A549 (cell line): ENCODE measurements at places on chromosomes 7 and 10.

DNA sequence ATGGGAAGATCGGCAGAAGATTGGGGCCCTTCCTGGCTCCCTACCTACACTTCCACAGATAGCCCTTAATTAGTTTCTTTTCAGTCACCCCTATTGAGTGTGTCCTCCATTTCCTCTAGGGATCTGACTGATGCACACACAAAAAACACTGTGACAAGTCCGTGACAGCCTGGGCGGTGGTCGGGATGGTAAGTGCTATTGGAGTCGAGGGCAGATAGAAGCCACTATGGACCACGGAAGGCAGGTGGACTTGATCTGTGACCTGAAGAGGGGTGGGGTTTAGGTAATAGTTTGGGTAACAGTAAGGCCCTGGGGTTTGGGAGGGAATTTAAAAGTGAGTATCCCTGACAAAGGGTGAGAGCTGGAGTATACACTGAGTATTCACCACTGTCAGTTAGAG is 53.0 kb downstream of the PDK4 start:
- DNase-seq: no peak

DNA sequence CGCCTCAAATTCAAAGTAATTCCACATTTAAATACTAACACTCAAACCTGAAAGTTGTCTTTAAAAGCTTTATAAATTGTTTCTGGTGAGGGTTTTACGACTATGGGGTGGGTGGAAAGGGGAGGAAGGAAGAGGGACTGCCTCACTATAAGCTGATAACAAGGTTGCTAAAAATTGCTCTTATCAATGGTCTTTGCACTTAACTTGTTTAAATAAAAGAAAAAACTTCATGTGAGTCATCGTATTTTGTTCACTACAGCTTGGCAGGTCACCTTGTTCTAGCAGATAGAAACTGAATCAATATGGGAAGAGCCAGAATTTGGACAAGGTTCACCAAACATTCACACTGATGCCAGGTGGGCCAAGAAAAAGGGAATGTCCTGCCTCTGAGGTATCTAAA is 129.2 kb downstream of the TES start:
- no peak for DNase-seq

- DNase-seq: no peak
Measured at GRCh38 chr7:33788531-33788930, 116.8 kb upstream of the BMPER start.

DNA sequence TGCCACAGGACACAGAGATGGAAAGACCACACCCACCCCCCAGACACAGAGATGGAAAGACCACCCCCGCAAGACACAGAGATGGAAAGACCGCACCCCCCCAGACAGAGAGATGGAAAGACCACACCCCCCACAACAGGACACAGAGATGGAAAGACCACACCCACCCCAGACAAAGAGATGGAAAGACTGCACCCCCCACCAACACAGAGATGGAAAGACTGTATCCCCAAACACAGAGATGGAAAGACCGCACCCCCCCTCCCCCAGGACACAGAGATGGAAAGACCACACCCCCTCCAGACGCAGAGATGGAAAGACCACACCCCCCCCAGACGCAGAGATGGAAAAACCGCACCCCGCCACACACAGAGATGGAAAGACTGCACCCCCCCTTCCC is 8.0 kb downstream of the ZNF511 start:
- no peak for DNase-seq

DNA sequence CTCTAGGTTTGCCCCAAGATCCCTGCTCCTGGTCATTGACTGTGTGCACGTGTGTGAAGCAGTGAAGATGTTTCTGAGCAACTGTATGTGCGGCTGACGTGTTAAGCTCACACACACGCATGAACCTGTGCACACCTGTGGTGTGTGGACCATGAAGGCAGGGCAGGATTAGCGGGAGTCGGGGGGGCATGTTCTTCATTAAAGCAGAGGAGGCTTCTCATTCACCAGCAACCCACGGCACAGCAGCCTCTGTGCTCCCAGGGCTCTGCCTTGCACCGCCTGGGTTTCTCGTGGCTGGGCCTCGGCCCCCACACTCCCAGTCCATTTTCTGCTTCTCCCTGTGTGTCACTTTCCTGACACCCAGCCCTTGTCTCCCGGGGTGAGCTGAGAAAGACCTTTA is 824 bp upstream of the TACR2 start:
- DNase-seq: no peak

DNA sequence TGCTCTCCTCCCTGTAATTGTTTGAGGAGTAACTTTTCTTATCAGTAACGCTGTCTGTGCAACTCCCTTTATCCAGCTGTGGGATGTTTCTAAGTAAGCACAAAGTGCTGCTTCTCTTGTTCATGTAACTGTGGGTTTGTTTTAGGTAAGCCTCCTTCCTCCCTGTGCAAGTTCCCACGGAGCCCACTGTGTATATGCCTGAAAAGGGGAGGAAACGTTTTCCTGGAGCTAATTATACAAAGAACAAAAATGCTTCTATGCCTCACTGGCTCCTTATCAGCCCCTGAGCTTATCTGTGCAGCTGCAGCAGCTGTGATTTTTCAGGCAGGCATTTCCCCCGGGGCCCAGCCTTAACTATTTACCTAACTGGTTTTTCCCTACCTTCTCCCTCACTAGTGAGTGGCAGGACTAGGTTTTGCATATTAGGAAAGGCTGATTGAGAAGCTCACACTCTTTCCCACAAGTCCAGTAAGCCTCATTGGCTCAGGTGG is 593.4 kb upstream of the GHITM start:
- DNase-seq: no peak

- no peak for DNase-seq
Measured at GRCh38 chr10:121788717-121789116, 139.1 kb downstream of the ATE1 start.

- DNase-seq: peak; percentile 81
Measured at GRCh38 chr10:13074563-13075451, 25.2 kb upstream of the OPTN start.

- DNase-seq: no peak
Measured at GRCh38 chr10:119241066-119241465, 33.7 kb downstream of the GRK5 start.

- DNase-seq: no peak
Measured at GRCh38 chr10:49744924-49745605, 17.1 kb downstream of the OGDHL start.

DNA sequence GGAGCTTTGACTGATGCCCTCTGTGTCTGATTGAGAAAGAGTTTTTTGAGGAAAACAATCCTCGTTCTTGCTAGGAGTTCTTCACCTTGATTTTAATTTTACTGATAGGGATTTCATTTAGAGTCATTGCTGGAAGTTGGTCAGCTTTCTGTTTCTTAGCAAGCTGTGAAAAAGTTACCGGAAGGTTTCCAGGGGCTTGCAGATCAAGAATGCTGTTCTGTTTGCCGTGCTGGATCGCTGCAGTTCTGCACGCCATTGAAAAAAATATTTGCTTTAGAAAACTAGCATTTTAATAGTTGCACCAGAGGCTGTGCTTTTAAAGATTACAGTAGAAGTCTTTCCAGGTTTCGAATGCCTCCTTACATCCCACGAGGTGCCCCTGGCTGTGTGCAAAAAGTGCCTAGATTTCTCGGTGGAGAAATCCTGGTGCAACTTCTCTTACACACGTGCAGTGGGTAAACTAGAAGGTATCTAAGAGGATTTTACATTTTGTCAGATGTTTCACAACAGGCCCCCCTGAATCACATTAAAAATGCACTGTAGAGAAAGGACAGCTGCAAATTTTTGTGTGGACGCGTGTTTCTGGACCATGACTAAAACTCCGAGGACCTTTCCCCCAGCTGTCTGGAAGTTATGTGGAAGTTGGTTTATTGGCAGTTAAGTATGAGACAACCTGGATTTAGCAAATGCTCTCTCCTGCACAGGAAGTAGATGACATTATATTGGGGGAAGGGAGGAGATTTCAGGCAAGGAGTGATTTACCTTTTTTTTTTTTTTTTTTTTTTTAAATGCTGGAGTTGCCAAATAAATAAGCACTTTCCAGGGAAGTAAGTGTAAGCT is 5.8 kb downstream of the TCF7L2 start:
- DNase-seq: no peak

GRCh38 chr10:11907914-11908313 is 84.8 kb downstream of the PROSER2 start:
- no peak for DNase-seq

DNA sequence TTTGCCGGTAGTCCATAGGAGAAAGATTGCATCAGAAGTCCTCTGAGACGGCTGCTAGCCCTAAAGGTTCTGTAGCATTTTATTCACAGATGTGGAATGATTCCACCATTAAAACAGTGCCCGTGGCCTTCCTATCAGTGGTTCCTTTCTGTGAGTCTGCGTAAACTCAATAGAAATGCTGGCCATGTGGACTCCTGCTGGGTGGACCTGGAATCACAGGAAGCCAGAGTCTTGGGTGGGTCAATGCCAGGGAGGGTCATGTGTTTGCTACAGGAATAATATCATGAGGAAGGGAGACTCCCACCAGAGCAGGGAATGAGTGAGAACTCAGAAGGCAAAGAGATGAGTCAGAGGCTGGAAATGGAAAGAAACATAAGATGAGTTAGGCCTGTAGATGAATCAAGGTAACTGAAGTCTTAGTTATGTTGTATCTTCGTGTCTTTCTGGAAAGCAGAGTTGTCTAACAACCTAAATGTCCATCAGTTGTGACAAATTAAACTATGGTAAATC is 410.4 kb upstream of the AUTS2 start:
- DNase-seq: no peak

GRCh38 chr10:97169911-97170693 is 15.7 kb downstream of the SLIT1 start:
- peak; percentile 7 for DNase-seq

- no peak for DNase-seq
Measured at GRCh38 chr7:1585142-1585981, 15.5 kb upstream of the PSMG3 start.

GRCh38 chr7:5831196-5831595 is 49.4 kb upstream of the OCM start:
- no peak for DNase-seq

DNA sequence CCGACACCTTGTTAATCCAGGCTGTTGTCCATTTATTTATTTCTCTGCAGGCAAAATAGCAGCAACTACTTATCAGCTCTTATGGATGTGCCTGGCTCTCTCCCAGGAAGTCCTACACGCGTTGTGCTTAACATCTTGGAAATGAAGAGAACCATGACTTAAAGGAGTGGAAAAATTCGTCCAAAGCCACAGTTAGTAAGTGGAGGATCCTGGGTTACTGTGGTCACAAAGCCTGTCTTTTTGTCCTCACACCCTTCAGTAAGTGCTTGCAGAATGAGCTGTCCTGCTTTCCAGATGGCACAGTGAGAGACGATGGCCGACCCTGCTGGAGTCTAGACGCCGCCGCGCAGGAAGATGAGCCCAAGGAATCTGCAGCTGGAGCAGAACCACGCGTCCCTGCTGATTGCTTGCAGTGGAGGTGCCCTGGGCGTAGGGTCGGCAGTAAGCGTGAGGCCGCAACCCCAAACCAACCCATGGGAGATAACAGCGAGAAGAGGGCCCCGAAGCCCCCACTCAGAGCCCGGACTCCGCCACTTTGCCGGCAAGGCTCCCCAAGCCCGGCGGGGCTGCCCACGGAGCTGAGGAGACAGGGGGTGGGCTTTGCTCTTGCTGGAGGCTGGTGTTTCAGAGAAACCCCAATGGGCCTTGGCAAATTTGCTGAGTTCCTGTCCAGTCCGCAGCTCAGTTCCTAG is 178.6 kb downstream of the CXCL12 start:
- DNase-seq: no peak

DNA sequence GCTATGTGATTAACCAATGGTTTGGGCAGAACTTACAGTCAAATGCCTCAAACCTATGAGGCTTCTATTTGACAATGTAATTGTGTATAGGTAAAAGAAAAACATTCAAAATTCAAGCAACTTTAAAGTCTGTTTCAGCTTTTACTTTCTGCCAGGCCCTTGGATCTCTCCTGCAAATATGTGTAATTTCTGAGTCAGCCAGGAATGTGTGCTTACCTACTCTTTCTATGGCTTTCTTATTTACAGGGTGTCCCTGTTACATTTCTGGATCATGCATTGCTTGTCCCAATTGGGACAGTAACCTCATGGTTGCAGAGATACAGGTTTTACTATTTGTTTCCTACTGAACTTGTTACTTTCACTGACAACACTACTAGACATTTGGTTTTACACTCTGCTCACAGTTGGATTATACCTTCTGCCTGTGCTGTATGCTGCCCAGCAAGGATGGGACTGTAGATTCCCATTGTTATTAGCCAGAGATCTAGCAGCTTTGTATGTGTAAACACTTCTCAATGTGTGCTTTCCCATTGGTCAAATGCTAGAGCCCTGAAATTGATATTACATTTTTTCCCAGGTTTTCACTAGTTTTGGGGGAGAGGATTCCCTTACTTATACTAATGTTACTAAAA is 355.3 kb downstream of the ARL4A start:
- DNase-seq: peak; percentile 34

DNA sequence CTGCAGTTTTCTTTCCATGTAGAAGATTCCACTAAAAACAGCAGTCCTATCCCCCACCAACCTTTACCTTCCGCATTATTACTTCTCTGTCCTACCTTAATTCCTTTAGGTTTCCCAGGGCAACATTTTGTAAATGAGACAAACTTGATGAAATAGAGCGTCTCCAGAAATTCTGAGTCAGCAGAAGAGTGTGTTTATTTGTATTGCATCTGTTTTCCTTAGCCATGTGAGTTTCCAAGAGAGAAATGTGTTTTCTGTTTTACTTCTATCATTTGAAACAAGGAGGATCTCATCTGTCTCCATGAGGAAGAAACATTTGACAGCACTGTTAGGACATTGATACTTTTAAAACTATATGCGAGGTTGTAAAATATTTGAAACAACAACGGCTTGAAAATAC is 244.2 kb upstream of the PLXDC2 start:
- DNase-seq: no peak

- DNase-seq: no peak
Measured at GRCh38 chr10:123459371-123460091, 206.6 kb upstream of the GPR26 start.

DNA sequence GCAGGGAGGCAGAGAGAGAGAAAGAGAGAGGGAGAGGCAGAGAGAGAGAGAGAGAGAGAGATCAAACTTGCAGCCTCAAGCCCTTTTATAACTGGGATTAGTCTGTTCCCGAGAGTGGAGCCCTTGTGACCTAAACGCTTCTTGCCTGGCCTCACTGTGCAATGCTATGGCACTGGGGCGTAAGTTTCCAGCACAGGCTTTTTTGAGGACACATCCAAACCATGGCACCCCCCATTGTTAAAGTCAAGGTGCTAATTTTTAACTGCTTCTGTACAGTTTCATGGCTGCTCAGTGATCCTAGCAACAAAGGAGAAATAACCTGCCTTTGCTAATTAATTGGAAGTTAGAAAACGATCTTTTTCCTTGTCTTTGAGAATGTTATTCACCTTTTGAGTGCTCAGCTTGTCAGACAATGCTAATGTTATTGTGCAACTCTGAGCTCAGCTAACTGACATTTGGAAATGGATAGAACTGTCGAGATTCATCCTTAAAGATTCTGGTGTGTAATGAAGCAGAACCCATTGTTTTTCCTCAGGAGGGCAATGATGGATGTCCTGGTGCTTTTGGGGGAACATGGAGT is 268.4 kb downstream of the GLRX3 start:
- DNase-seq: no peak

GRCh38 chr10:112385201-112385600 is 11.3 kb downstream of the ACSL5 start:
- no peak for DNase-seq
